ENCODE measurements at places on chromosomes 2 and 18.

GRCh38 chr2:143294068-143294467 lies 164.8 kb downstream of the ARHGAP15 start:
- DNase-seq, result no peak

GRCh38 chr2:29561181-29561580 lies 360.2 kb downstream of the ALK start:
- DNase-seq, result no peak

GRCh38 chr2:212926940-212927339 lies 224.5 kb downstream of the IKZF2 start:
- no peak for DNase-seq

DNA sequence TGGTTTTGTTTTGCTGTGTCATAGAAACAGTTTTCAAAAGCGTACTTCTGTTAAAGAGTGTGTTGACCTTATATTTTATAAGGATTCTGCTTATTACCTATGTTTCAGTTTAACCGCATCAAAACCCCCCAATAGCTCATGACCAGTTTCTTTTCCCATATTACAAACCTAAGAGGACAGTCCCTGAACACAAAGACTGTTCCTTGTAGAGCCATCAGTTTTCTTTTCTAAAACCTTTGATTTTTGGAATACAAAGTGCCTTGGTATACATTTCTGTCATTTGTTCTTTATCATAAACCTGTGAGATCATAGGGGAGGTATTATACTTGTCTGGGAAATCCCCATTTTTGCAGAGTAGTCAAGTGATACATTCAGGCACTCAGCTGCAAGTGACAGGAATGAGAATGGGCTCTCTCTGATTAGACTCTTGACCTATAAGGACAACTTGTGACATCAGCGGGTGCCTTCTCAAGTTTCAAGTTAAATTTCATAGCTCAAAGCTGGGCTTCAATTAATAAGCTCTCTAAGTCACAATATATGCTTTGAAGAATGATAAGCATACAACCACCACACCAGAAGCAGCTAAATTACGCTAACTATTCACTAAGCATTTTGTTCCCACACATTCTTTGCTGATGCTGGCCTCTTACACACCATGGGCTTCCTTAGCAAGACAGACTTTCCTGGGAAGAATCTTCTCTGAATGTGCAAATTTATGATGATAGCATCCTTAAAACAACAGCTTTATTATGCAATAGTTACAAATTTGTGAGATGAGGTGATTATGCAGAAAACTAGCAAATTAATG lies 97.5 kb upstream of the CD302 start:
- no peak for DNase-seq

- DNase-seq, result no peak
These were observed 91.3 kb downstream of the FAM117B start for GRCh38 chr2:202726070-202726469.

- DNase-seq, result no peak
These were observed 37.5 kb downstream of the POLR1A start for GRCh38 chr2:86068136-86068588.

DNA sequence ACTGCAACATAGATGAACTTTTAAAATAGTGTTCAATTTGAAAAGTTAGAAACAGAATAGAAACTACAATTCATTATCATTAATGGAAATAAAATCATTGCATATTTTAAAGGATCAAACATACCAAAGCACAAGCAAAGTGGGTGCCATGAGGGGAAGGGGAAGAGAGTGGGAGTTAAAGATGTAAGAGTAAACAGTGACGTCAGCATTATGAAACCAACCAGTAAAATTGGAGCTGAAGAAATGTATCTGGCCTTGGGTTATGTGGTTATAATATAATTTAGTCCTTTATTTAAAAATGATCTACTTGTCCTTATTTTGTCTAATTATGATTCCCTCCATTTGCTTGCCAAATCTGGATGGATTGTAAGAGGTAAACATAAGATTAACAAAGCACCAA lies 6.0 kb downstream of the LINC00305 start:
- no peak for DNase-seq

GRCh38 chr2:163269374-163270021 lies 430.9 kb upstream of the KCNH7 start:
- no peak for DNase-seq
